ENCODE measurements at places on chromosomes 12 and 14.

- DNase-seq: no peak
Observed at GRCh38 chr12:64323476-64324225, 66.9 kb downstream of the C12orf56 start.

- DNase-seq: no peak
Observed at GRCh38 chr12:113793250-113793649, 172.9 kb downstream of the RBM19 start.

GRCh38 chr12:67919406-67919805 lies 69.8 kb upstream of the IFNG-AS1 start:
- no peak for DNase-seq

DNA sequence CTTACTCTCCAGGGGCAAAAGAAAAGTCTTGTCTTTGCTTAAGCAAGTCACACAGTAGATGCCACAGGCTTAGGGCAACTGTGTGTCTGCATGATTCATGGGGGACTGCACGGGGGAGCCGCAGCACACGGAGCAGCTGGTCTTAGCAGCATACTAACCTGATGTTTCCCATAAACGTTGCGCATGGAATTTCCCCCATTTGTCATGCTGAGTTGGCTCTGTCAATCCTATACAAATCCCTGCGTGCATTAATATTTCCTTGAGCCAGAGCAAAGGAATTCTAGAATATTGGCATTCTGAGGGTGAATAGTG lies 71.2 kb downstream of the SAMD4A start:
- no peak for DNase-seq

DNA sequence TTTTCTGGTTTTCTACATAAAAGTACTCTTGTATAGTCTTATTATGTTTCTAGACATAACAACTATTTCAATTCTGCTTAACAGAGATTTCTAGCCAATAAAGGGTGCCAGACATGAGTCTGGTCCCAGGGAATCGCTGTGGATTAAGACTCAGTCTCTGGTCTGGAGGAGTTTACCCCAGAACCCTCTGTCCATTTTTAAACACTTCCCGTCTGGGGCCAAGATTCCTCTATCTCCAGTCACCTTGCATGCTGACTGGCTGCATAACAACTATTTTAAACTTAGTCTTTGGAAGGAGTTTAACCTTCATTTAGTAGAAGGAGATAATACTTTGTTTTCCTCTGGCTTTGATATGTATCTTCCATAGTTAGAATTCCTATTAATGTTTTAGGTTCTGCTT lies 163.1 kb upstream of the IFNG-AS1 start:
- DNase-seq: no peak
